Left cardiac atrium (tissue), 4 donors: ENCODE measurements at places on chromosomes 6 and 20. TPM values are rescaled to one million over a fixed set of nuclear protein-coding genes. Genes with fewer than 3 reads are reported as not detected.

- no peak for DNase-seq
These were observed 573.3 kb downstream of the PKHD1 start for GRCh38 chr6:51513891-51514747.

DNA sequence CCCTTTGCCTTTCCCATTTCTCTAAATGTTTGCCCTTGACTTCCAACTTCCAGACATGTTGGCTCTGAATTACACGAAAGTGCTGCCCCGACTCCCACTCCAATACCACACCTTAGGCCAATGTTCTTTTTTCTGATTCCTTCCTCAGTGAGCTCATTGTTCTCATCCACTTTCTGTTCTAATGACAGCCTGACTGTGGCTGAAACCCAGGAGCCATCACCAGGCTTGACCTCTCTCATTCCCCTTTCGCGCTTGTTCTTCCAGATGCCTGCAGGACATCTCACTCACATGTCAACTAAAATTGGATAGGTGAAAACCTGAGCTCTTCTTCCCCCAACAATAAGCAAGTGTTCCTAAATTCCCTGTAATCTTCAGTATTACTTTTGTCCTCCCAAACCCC is 40.4 kb downstream of the PTPRK start:
- no peak for DNase-seq

DNA sequence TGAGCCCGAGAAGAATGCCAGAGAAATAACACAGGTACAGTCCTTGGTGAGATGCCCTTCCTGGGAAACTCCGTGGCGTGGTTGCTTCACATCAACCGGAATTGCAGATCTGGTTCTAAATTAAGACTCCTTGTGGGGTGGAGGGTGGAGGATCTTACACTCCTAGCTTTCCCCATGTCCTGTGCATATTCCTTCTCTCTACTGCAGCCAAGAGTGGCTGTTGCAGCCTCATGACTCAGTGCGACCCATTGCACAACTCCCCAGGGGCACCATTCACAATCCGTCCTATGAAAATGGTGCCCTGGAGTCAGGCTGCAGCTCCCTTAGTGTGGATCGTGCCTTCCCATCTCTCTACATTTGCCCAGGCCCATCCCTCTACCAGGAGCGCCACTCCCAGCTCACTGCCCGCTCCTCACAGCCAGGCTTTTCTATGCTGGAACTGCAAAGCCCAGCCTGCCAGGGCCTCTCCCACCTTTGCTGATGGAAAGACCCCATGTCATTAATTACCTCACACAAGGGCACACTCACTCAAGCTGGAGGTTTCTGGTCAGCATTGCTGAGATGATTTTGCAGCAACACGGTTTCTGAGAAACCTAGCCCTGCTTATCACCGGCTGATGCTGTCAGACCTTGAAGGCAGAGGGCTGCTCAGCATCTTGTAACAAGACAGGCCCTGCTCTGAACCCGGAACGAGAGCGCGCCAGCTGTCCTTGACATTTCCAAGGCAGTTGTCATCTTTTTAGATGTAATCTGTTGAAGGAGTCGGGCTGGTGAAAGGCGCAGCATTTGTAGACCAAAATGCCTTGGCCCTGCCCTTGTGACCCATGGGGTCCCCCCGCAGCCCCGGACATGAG is 39.7 kb downstream of the SIRPA start:
- DNase-seq, result peak; percentile 85

- peak; percentile 63 for DNase-seq
These were observed 19.7 kb upstream of the TLDC2 start for GRCh38 chr20:36856195-36856594.

- no peak for DNase-seq
These were observed 48.8 kb upstream of the TSHZ2 start for GRCh38 chr20:52923123-52923937.

DNA sequence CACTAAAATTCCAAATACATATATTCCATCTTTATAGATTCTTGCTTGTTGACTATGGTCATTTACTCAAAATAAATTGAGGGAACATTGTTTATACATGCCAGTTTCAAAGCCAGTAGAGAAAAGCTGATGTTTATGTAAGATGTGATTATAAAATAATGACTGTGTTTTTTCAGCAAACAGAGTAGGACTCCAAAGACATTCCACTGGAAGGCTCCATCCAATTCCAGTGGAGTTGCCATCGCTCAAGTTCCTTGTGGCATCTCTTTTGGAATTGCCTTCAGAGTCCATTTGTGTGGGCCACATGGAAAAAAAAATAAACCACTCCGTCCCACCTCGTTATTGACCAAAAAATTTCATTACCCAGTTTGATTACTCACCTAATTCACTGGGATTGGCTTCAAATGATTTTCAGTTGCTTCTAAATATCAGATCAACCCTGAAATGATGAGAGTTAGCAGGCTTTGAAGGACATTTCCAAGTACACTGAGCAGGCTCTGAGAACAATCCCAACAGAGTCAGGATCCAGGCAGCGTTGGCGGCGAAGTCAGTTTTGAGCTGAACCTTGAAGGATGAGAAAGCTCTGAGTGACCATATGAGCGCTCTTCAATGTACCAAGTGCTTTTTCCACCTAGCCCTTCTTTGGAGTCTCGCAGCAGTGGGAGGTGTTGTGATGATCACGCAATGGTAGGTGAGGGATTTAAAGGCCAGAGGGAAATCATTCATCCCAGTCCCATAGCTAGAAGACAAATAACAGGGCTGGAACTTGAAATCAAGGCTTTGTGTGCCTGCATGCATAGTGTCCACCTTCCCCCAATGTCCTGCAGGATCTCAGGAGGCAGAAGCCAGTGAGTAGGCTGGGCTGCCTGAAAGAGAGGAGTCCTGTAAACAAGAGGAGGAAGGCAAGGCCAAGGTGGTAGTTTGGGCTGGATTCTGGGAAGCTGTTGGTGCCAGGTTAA is 281.7 kb downstream of the CDC5L start:
- DNase-seq, result no peak

GRCh38 chr20:50545126-50545525 is 34.9 kb downstream of the PTPN1 start:
- DNase-seq, result no peak

DNA sequence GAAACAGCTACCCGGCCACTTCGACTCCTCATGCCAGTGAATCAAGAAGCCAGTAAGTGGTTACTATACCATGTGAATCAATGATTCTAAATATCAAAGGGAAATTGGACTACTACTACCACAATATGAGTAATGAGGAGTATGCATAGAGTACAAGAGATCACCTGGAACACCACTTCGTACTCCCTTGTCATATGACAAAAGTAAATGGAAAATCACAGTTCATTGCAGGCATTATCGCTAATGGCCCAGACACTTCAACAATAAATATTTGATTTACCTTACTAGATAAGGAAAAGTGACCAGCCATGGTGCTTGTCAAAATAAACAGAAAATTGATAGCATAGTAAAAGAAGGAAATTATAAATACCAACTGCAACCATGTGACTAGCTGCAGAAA is 73.1 kb downstream of the BMP5 start:
- DNase-seq, result no peak

DNA sequence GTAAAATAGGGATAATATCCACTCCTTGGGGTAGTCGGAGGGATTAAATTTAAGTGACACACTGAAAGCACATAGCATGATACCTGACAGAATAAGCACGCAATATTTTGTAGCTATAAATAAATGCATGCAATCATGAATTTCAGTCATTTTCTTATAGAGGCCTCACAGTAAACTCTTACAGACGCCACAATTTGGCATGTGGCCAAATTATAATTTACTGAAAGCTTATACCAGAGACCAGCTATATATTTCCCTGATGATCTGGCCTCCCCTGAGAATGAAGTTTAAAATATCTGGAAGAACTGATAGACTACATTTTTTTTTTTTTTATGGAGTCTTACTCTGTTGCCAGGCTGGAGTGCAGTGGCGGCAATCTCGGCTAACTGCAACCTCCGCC is 40.9 kb downstream of the QRSL1 start:
- no peak for DNase-seq

GRCh38 chr6:129552413-129552812 is 157.6 kb downstream of the ARHGAP18 start:
- DNase-seq, result no peak

GRCh38 chr20:16671753-16672152 is 58.1 kb upstream of the SNRPB2 start:
- no peak for DNase-seq

- no peak for DNase-seq
These were observed 249.6 kb upstream of the RIN2 start for GRCh38 chr20:19508449-19508848.

DNA sequence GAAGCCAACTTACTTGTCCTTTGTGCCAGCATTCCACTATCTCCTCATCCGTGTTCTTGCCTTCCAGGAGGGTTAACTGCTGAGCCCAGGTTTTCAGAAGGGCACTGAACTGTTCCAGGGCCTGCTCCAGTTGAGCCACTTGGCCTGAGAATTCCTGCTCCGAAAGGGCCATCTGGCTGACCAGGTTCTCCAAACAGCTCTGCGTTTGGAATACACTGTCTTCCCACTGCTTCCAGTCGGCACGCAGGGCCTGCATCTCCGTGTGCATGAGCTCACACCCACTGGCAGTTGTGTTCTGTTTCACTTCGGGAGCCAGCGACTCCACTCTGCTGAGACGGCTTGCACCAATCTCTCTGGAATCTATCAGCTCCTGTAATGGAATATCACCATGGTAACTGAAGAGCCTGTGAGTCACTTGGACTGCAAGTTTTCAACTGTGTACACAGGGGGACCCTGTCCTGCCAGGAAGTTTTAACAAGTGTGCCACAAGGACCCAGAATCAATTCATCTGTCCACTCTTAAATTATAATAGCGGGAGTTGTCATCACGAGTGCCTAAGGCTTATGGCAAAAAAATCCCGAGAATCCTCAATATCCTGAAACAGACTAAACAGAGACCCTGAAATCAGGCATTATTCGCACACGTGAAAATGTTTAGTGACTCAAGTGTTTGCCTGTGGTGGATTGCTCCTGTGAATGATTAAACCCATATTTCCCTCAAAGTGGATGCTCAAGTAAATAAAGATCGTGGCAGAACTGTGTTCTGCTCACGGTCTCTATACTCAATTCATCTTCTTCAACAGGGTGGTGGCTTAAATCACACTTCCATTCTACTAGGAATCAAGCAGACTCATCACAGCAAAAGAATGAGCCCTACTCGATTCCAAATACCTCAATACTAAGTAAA is 255.9 kb downstream of the SYNE1 start:
- peak; percentile 85 for DNase-seq

DNA sequence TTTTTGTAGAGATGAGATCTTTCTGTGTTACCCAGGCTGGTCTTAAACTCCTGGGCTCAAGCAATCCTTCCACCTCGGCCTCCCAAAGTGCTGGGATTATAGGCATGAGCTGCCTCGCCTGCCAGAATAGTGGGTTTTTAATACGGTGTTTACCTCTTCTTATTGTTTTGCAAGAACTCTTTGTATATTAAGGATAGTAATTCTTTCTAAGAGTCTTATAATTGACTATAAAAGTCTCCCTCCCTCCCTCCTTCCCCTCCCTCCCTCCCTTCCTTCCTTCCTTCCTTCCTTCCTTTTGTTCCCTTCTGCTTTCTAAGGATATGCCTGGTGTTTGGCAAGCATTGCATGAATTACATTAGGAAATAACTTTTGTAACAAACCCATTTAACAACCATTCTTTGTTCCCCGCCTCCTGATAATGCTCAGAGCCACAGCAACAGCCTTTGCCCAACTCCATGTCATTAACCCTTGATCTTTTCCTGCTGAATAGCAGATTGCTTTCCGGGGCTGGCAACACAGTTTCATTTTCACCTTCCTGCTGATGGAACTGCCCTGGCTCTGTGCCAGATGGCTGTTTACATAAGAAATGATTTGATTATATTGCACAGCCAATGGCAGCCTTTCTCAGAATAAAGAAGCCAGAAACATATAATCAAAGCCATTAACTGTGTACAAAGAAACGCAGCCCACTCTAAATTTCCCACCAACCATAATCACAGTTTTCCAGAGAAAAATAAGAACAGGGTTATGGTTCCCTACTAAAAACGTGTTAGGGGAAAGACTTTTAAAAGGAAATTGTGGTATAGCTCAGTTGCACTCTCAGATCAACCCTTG is 143.7 kb upstream of the PTPN1 start:
- peak; percentile 81 for DNase-seq

- DNase-seq, result no peak
These were observed 13.7 kb downstream of the UQCC2 start for GRCh38 chr6:33697845-33698244.

CGA gene
- total RNA-seq, result 5.6 TPM

TSPO2 gene
- total RNA-seq, result not detected

DYNLRB1 gene
- 138 TPM for total RNA-seq

EMILIN3 gene
- 3.4 TPM for total RNA-seq

HLA-B gene
- total RNA-seq, result 632 TPM

LYRM4 gene
- 19.2 TPM for total RNA-seq

TFAP2B gene
- not detected for total RNA-seq

TRERF1 gene
- 2.6 TPM for total RNA-seq

SLC12A5 gene
- 3.2 TPM for total RNA-seq

NNAT gene
- total RNA-seq, result 2.8 TPM

DSP gene
- total RNA-seq, result 198 TPM

CAGE1 gene
- 0.06 TPM for total RNA-seq

C20orf96 gene
- 7.2 TPM for total RNA-seq
